Smooth muscle cell of bladder (primary cell): ENCODE measurements at places on chromosomes 4 and X. TPM values are rescaled to one million over a fixed set of nuclear protein-coding genes. Genes with fewer than 3 reads are reported as not detected.

The TLR6 gene
- 0.92 and 1.4 TPM in 2 replicates for total RNA-seq

The AKAP14 gene
- total RNA-seq, result not detected in 2 replicates

The ZDHHC15 gene
- total RNA-seq, result under 0.01 TPM in 2 replicates

The RBM10 gene
- total RNA-seq, result 39.7 and 42.1 TPM in 2 replicates

The P2RY4 gene
- under 0.01 and 0.18 TPM in 2 replicates for total RNA-seq

The NMU gene
- total RNA-seq, result not detected in 2 replicates

The DOK7 gene
- total RNA-seq, result not detected in 2 replicates

The ERCC6L gene
- 0.28 TPM in 2 replicates for total RNA-seq

The LONRF3 gene
- total RNA-seq, result 0.28 and 1.8 TPM in 2 replicates

The NDST4 gene
- not detected in 2 replicates for total RNA-seq

The RTL5 gene
- 0.85 and 1.6 TPM in 2 replicates for total RNA-seq

The TAF7L gene
- 0.37 and 0.43 TPM in 2 replicates for total RNA-seq

The TLR3 gene
- 2.0 and 2.7 TPM in 2 replicates for total RNA-seq

The GABRG1 gene
- not detected in 2 replicates for total RNA-seq

The NEIL3 gene
- total RNA-seq, result 1.3 and 1.8 TPM in 2 replicates

The PPP4R3C gene
- total RNA-seq, result not detected in 2 replicates

The PORCN gene
- 10.0 and 11.1 TPM in 2 replicates for total RNA-seq

The CENPVL1 gene
- not detected in 2 replicates for total RNA-seq

The RBM41 gene
- total RNA-seq, result 11.8 and 13.2 TPM in 2 replicates

The FGF2 gene
- total RNA-seq, result 54.5 and 78.5 TPM in 2 replicates

The AWAT2 gene
- total RNA-seq, result not detected in 2 replicates

The PSAPL1 gene
- not detected in 2 replicates for total RNA-seq

The HMX1 gene
- total RNA-seq, result not detected in 2 replicates

The RASL11B gene
- 0.28 and 1.1 TPM in 2 replicates for total RNA-seq

The PPP2R2C gene
- total RNA-seq, result not detected in 2 replicates

The FGFBP1 gene
- total RNA-seq, result not detected in 2 replicates

The IDUA gene
- total RNA-seq, result 6.0 and 11.4 TPM in 2 replicates

The SPON2 gene
- total RNA-seq, result 388 and 499 TPM in 2 replicates

The HEPH gene
- total RNA-seq, result 3.1 and 15.1 TPM in 2 replicates

The NUP62CL gene
- total RNA-seq, result 0.14 TPM in 1 of 2 replicates, not detected in the other

The NDP gene
- 0.28 and 0.43 TPM in 2 replicates for total RNA-seq

The HERC3 gene
- total RNA-seq, result 15.1 and 15.3 TPM in 2 replicates

The HSFX1 gene
- total RNA-seq, result 0.37 and 0.71 TPM in 2 replicates

The STK26 gene
- total RNA-seq, result 6.3 and 8.0 TPM in 2 replicates

The MMAA gene
- 2.6 and 5.1 TPM in 2 replicates for total RNA-seq

The ADH1C gene
- 0.57 and 1.5 TPM in 2 replicates for total RNA-seq

The PAGE2B gene
- total RNA-seq, result 0.28 TPM in 1 of 2 replicates, not detected in the other

The PIN4 gene
- 17.9 and 22.2 TPM in 2 replicates for total RNA-seq

The IRF2 gene
- total RNA-seq, result 26.5 and 31.8 TPM in 2 replicates
